Sigmoid colon (tissue), 7 donors: ENCODE measurements at places on chromosomes 1 and 21.

- DNase-seq, result no peak
Measured at GRCh38 chr1:150365941-150366340, 2.0 kb downstream of the RPRD2 start.

DNA sequence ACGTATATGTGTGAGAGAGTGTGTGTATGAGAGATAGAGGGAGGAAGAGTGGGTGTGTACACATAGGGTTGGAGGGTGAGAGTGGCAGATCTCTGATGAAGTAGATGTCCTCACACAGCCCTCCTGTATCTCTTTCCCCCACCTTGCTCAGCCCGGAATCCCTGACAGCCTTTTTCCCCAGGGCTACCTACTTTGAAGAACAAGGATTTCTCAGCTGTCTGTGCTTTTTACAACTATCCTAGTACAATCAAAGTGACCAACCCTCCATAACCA lies 29.1 kb upstream of the CADM3 start:
- DNase-seq, result no peak

- DNase-seq, result no peak
Measured at GRCh38 chr1:57424231-57425027, 569 bp upstream of the DAB1 start.

DNA sequence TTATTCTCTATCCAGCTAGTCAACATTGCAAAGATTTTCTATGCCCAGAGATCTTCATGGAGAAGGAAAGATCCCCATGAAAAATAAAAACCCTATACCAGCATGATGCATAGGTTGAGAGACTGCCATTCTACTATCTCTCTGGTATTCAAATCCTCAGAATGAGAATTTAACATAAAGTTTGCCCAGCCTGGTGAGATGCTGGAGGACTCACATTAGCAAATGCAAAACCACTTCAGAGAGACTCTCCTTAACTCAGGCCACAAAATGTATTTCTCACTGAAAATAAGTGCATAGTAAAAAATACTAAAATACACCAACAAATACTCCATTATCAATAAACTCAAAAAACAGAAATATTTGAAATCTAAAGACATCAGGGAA lies 430.0 kb upstream of the RUNX1 start:
- DNase-seq, result no peak

DNA sequence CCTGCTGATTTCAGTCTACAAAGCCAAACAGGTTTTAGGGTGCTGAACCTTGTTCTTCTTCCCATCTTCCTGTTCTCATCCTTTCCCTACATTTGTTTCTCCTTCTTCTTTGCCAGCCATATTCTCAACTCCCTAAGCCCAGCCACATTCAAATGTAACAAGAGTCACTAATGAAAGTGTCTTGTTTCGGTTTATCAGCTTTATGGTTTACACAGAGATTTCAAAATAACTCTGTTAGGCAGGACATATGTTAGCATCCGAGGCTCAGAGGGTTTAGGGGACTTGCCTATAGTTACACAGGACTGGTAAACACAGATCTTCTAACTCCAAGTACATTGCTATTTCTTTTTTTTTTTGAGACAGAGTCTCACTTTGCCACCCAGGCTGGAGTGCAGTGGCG lies 61.3 kb downstream of the NDUFS5 start:
- DNase-seq, result no peak

- peak; percentile 67 for DNase-seq
Measured at GRCh38 chr1:231806623-231807495, 180.3 kb downstream of the DISC1 start.

- DNase-seq, result no peak
Measured at GRCh38 chr1:212618466-212619210, 10.1 kb downstream of the ATF3 start.

GRCh38 chr1:8077120-8077573 lies 51.0 kb upstream of the ERRFI1 start:
- peak; percentile 82 for DNase-seq

GRCh38 chr21:37677006-37677405 lies 239.3 kb downstream of the KCNJ6 start:
- DNase-seq, result no peak

DNA sequence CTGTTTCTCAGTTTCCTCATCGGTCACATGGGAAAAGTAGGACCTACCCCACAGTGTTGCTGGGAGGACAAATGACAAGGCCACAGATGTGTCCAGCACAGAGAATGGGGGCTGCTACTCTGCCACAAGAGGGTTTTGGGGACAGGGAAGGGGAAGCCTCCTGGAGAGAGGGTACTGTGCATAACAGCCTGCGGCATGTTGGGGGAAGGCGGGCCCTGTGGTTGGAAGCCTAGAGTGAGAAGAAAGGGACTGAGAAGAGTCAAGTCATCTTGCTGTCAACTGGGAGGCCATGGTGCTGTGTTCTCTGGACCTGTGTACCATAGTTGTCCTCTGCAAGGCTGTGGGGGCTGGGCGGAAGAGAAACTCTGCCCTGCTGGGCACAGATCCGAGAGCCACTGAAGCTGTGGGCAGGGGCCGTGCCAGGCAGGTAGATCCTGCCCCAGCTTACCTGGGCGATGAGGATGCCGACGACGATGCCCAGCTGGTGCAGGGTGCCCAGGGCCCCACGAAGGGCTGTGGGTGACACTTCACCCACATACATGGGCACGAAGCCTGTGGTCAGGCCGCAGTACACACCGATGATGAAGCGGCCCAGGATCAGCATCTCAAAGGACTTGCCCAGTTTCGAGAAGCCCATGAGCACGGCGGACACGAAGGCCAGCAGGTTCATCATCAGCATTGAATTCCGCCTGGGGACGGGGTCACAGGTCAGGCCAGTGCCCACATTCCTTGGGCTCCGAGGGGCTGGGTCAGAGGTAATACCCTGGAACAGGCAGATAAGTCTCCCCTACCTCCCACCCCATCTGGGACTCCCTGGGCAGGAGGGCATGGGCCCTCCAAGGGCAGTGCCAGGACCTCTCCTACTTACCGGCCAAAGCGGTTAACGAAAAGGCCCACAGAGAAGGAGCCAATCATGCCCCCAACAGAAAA lies 28.2 kb downstream of the SLC2A1 start:
- DNase-seq, result no peak

DNA sequence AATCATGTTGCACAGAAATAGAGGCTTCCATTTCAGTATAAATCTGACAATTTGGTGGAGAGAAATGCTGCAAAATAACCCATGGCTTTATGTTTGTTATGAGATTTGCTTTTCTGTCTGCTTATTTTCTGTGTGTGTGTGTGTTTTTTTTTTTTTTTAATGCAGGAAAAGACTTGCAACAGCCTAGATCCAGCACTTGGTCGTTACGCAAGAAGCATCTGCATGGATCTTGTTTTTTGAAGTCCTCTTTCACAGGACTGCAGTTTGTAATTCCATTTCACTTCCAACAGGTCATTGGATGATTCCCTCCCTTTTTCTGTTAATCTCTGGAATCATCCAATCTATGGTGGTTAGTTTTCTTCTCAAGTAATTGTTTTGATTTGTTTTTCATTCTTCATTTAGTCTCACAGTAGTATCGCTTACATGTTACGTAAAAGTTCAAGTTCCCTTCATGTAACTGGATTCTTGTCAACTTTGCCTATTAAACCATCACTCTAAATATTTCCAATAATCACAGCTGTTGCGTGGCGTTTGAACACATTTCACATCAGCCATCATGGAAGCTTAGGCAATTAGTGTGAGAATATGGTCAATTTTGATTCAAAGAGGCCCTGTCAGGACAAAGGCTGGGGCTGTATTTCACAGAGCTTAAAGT lies 312.9 kb downstream of the NFIA start:
- DNase-seq, result no peak

DNA sequence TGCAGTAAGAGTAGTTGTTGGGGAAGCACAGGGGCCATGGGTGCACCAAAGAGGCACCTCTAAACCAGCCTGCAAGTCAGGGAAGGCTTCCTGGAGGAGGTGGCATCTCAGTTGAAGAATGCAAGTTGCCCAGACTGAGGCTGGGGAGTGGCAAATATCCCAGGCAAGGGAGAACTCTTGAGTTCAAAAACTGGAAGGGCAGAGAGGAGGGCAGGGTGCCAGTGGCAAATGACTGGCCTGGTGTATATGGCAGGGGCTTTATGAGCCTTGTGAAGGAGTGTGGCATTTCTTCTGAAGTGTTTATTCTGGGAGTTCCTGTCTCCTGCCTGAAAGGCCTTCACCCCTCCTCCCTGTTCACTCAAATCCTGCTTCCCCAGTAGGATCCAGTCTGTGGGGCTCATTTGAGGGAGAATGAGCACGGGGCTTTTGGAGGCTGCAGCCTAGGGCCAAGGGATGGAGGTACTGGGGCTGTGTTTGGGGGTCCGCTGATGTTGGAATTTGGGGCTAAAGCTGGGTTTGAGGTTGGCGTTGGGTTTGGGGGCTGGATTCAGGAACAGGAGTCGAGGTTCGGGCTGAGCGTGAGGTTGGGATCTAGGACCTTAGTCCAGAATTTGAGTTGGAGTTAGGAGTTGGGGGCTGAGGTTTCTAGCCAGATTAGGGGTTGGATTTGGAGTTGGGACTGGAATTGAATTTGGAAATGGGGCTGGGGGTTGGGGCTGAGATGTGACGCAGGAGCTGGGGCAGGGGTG lies at the start of gene TMEM125:
Gene TMEM125, plus strand, starts transcription at position 357 of the 749 bp plus-strand sequence. CDS start 2,740 bp downstream, outside the sequence.
- DNase-seq, result no peak
